A549 treated with CpdA at 1 μM for 4 hours (cell line): ENCODE measurements at places on chromosomes 16 and 17. TPM values are rescaled to one million over a fixed set of nuclear protein-coding genes. Genes with fewer than 3 reads are reported as not detected.

Gene BRIP1
- 3.6 to 5.8 TPM (median 4.2 TPM) in 5 replicates for total RNA-seq

Gene TPSG1
- 0.08 to 0.16 TPM in 2 of 5 replicates, not detected in the others for total RNA-seq

Gene GFER
- 22.5 to 42.5 TPM (median 40.1 TPM) in 5 replicates for total RNA-seq

Gene KRTAP4-1
- 0.07 to 0.56 TPM (median 0.26 TPM) in 4 of 5 replicates, not detected in the other for total RNA-seq

Gene SLFN14
- not detected in 5 replicates for total RNA-seq

Gene SLC13A2
- 0.06 to 0.21 TPM (median 0.13 TPM) in 4 of 5 replicates, not detected in the other for total RNA-seq

Gene TBC1D3G
- total RNA-seq, result not detected in 5 replicates

Gene ZFHX3
- 5.7 to 7.8 TPM (median 6.7 TPM) in 5 replicates for total RNA-seq

Gene TMEM88
- total RNA-seq, result 0.48 to 1.1 TPM (median 0.79 TPM) in 5 replicates

Gene NSRP1
- total RNA-seq, result 26.3 to 44.5 TPM (median 30.3 TPM) in 5 replicates

Gene CCL8
- not detected in 5 replicates for total RNA-seq

Gene RUNDC3A
- 0.53 to 0.94 TPM (median 0.83 TPM) in 5 replicates for total RNA-seq

Gene CHAD
- total RNA-seq, result not detected in 5 replicates

Gene IRX5
- 1.7 to 2.4 TPM (median 2.2 TPM) in 5 replicates for total RNA-seq

Gene TK1
- total RNA-seq, result 213 to 277 TPM (median 227 TPM) in 5 replicates

Gene DUS2
- total RNA-seq, result 15.3 to 18.9 TPM (median 17.7 TPM) in 5 replicates

Gene LRRC46
- 2.7 to 4.1 TPM (median 3.6 TPM) in 5 replicates for total RNA-seq

Gene MMP15
- total RNA-seq, result 13.7 to 21.8 TPM (median 19.8 TPM) in 5 replicates

Gene PLLP
- total RNA-seq, result 1.2 to 1.9 TPM (median 1.7 TPM) in 5 replicates

Gene BAHCC1
- 12.9 to 18.2 TPM (median 15.4 TPM) in 5 replicates for total RNA-seq

Gene CSF3
- 0.26 TPM in 1 of 5 replicates, not detected in the others for total RNA-seq

Gene TEX19
- 0.22 to 0.59 TPM (median 0.33 TPM) in 5 replicates for total RNA-seq

Gene KRTAP1-5
- total RNA-seq, result 0.12 TPM in 1 of 5 replicates, not detected in the others

Gene CCDC92B
- total RNA-seq, result 0.13 to 0.21 TPM (median 0.15 TPM) in 5 replicates

Gene TBX21
- 0.05 to 0.07 TPM (median 0.07 TPM) in 4 of 5 replicates, not detected in the other for total RNA-seq

Gene KRT27
- total RNA-seq, result not detected in 5 replicates

Gene NUDT7
- 5.0 to 6.0 TPM (median 5.5 TPM) in 5 replicates for total RNA-seq

Gene SOX9
- 11.1 to 15.1 TPM (median 12.4 TPM) in 5 replicates for total RNA-seq

Gene SLC6A2
- total RNA-seq, result 0.05 TPM in 2 of 5 replicates, not detected in the others

Gene HLF
- 0.08 to 0.33 TPM (median 0.27 TPM) in 5 replicates for total RNA-seq

Gene EVPL
- total RNA-seq, result 11.9 to 17.5 TPM (median 15.2 TPM) in 5 replicates

Gene BEAN1
- 2.4 to 3.8 TPM (median 2.8 TPM) in 5 replicates for total RNA-seq
